ENCODE measurements at places on chromosomes 16 and 17. TPM values are rescaled to one million over a fixed set of nuclear protein-coding genes. Genes with fewer than 3 reads are reported as not detected.

The TM4SF5 gene
- not detected for total RNA-seq

DNA sequence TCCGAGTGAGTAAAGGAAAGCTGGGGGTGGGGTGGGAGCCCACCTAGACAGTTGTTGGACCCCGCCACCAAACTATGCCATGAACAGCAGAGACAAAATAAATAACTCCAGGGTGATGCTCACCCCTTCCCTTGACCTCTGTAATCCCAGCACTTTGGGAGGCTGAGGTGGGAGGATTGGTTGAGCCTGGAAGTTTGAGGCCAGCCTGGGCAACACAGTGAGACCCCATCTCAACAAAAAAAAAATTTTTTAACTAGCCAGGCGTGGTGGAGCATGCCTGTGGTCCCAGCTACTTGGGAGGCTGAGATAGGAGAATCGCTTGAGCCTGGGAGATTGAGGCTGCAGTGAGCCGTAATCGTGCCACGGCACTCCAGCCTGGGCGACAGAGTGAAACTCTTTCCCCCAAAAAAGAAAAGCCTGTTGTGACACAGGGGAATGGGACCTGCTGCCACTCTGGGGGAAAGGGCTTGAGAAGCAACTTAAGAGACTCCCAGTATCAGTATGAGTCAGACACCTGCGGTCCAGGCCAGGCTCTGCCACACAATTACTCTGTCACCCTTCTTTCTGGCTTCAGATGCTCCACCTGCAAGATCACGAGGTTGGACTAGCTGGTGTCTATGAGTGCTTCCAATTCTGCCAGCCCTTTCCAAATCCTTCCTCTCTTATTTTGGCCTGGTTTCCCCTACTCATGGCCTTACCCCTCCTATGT, 5.0 kb downstream of the SGCA start:
- DNase-seq, result no peak

- DNase-seq, result no peak
Measured at GRCh38 chr16:54053891-54054820, 232.4 kb downstream of the IRX3 start.

- DNase-seq, result peak; percentile 73
Measured at GRCh38 chr16:56657555-56658326, at the start of gene MT1F. MT1F (plus strand) TSS chr16:56657959; CDS start chr16:56658059, 100 bp downstream.

DNA sequence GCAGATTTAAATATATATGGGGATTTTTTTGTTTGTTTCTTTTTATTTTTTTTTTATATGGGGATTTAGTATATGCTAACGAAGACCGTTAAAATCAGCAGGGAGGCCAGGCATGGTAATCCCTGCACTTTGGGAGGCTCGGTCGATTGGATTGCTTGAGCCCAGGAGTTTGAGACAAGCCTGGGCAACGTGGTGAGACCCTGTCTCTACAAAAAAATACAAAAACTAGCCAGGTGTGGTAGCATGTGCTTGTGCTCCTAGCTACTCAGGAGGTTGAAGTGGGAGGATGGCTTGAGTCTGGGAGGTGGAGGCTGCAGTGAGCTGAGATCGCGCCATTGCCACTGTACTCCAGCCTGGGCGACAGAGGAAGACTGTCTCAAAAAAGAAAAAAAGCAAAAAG, 22.3 kb upstream of the MEIOC start:
- DNase-seq, result no peak

DNA sequence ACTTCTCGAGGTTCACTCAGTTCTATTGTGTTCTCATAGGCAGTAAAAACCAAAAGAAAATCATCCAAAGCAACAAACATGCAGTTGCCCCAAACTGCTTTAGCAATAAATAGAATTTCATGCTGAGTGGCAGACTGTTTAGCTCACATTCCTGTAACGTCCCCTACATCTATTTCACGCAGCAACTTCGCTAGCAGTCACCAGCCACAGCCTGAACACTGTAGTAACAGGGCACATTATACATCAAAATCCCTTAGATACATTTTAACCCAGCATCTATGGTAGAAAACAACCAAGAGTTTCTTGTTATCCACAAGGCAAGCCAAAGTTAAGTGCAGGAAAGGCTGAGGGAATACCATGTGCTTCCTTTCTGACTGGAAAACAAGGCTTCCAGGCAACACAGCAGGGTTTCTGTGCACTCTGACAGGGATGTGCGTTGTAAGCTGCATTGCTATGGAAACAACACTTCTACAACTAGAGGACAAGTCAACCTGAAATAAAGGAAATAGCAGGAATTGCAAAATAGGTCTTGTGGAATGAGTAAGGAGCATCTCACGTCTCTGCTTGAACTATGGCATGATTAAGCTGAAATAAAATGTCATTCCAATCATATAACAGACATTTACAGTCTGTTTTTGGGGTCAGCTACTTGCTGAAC, 55.4 kb downstream of the CFDP1 start:
- DNase-seq, result no peak

DNA sequence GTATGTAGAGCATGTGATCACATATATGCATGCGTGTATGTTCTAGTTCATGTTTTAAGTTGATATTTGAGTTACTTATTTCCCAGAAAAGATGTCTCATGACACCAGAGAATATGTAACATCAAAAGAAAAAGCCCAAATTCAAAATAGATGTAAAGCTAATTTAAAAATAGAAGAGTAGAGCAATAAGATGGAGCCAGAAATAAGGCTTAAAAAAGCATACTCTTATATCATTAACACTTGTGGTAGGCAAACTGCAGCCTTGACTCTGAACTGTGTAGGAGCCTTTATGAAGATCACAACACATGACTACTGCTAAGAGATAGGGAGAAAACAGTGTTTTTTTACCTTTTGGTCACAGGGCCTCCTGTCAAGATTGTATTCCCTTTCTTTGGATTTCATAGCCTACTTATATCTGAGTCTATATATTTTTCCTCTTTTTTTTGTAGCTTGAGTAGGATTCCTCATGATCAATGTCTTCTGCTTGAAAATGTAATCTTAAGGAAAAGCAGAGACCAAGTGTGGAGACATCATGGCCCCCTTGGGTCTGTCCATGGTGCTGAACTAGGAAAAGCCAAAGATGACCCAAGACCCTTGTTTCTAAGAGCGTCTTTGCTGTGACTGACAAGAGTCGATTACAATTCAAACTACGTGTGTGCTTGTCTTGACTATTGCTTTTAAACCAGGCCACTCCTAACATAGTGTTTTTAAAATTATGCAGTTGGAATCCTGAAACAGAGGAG, 390.4 kb downstream of the SHISA9 start:
- DNase-seq, result no peak

The P2RX1 gene
- 0.55 TPM for total RNA-seq

GRCh38 chr16:515175-515938, 12.2 kb upstream of the CAPN15 start:
- DNase-seq, result no peak

The CACNG5 gene
- total RNA-seq, result not detected

DNA sequence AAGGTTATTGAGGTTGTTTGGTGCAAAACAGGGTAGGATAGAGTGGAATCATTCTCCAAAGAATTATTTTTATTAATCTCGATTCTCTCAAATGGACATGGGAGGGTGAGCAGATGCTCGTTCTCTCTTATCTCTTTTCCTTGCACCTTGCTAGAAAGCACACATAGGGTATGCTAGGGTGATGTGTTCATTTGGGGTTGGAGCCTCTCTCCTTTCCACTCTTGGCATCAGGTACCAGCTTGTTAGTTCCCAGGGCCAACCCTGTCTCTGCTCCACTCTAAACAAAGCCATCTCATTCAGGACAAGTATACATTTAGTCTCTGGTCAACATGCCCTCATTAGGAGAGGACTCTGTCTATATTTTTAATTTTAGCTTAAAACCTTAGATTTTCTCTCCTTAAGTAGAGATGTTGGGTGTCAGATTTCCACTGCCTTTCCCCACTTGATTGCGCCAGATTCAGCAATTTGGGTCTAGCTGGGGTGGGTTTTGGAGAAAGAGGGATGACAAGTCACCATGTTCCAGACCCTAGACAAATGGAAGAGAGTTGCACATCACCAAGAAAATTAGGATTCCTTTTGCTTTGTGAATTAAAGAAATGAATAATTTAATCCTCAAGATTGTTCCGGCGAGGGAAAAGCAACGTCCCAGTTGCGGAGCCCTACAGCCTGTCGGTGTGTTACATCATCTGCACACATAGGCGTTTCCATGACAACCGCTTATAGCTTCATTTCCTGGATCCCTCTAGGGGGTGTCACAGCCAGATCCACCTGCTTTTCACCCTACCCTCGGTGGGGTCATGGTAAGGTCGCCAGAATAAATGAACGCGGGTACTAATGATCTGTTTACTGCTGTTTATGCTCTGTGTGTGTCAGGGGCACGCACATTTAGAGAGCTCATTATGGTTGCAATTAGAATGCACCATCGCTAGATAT, 41.6 kb downstream of the SNX11 start:
- DNase-seq, result no peak

GRCh38 chr16:1225051-1225451, at the start of gene TPSG1:
TPSG1 (minus strand) TSS chr16:1225268; CDS start chr16:1225252, 16 bp downstream.
- DNase-seq, result no peak

The SDR42E2 gene
- total RNA-seq, result 0.08 TPM

The P4HB gene
- total RNA-seq, result 267 TPM

GRCh38 chr17:72839131-72839725, 253.3 kb downstream of the SLC39A11 start:
- DNase-seq, result no peak

GRCh38 chr16:35562471-35562870, 2103.1 kb downstream of the TP53TG3F start:
- no peak for DNase-seq

The HEATR9 gene
- total RNA-seq, result not detected

- DNase-seq, result no peak
Measured at GRCh38 chr16:51119556-51119955, 31.5 kb downstream of the SALL1 start.

The CACNG3 gene
- not detected for total RNA-seq

The TEX14 gene
- total RNA-seq, result 0.19 TPM

DNA sequence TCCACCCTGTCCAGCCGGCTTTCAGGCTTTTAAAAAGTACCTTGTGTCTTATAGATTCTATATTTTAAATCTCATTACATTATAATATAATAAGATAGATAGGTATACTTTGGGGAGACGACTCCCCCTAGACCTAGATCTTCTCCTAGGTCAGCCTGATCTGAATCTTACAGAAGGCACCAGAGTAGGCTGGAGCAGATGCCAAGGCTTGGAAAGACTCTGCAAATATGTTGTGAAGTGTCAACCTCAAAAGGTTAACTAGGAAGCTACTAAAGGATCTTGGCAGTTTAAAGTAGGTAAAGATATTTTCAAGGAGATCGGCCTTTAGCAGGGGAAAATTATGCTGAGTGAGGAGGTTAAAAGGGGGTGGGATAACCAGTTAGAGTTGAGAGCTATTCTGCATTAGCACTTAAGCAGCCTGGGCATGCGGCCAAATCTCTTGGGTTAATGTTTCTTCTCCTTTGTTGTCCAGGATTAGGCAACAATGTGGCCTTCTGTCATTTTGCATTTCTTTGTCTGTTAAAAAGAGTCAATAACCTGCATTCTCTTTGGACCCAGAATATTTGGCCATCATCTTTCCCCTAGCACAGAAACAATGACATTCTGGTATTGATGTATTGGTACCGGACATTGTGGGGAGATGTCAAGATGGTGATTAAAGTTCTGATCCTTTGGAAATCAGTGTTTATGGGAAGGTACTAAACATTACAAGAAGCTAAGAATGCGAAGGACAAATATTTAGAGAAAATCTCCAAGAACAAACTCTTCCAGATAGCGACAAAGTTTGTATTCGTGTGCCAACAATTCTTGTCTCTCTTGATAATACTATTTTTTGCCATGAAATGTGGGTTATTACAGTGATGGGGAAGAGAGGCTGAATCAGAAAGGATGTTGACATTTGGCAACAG, 51.2 kb upstream of the DHX40 start:
- peak; percentile 82 for DNase-seq

- DNase-seq, result no peak
Measured at GRCh38 chr17:1871756-1872155, 42.0 kb downstream of the RPA1 start.

- no peak for DNase-seq
Measured at GRCh38 chr17:38745545-38745944, 2.6 kb downstream of the PCGF2 start.

- no peak for DNase-seq
Measured at GRCh38 chr17:32586666-32587065, 99.9 kb downstream of the CDK5R1 start.

GRCh38 chr17:62062944-62063343, 2.1 kb downstream of the MED13 start:
- DNase-seq, result no peak

The ARL6IP1 gene
- 22.5 TPM for total RNA-seq

DNA sequence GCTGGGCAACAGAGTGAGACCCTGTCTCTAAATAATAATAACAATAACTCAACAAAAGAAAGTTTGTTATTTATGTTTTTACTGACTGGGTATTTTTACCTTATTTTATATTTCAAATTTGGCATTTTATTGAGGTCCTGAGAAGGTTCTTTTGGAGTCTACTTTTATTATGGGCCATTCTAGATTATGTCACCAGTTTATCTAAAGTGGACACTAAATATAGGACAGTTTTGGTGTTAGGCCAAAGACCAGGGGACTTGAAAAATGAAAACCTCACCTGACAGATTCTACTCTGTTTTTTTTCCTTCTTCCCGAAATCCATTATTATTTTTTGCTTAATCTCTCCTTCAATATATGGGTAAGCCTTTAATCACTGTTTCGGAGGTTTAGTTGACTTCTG, 8.1 kb downstream of the FTO start:
- DNase-seq, result no peak

DNA sequence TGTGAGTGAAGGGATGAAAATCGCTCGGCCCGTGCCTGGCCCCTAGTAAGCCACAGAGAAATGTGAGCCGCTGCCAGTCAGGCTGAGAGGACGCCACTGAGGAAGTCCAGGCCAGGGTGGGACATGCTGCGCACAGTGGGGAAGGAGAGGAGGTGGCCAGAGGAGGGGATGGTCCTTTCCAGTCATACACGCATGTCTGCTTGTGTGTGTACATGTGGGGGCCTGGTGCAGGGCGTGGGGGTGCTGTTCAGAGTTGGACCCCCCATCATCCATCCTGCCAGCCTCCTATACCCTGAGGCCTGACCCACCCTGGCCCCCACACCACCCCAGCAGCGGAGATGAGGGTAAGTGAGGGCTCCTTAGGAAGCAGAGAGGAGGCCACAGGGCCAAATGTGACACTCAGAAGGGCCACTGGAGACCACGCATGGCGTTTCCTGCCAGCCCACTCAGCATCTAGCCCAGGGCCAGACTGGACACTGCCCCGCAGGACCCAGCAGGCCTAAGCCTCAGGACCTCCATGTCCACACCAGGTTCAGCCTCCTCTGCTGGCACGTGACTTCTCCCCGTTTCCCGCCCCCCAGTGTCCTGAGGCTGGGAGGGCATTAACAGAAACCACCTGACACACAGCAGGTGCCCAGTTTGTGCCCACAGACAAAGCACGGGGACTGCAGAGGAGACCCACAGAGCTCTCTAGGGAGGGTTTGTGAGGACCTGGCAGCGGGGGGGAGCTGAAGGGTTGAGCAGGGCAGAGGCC, 7.0 kb downstream of the DOC2A start:
- no peak for DNase-seq

- peak; percentile 60 for DNase-seq
Measured at GRCh38 chr16:3999479-4000325, 116.5 kb downstream of the ADCY9 start.

- DNase-seq, result no peak
Measured at GRCh38 chr17:8818654-8819330, 19.6 kb upstream of the MFSD6L start.
